ENCODE measurements at places on chromosomes 2 and 18.

DNA sequence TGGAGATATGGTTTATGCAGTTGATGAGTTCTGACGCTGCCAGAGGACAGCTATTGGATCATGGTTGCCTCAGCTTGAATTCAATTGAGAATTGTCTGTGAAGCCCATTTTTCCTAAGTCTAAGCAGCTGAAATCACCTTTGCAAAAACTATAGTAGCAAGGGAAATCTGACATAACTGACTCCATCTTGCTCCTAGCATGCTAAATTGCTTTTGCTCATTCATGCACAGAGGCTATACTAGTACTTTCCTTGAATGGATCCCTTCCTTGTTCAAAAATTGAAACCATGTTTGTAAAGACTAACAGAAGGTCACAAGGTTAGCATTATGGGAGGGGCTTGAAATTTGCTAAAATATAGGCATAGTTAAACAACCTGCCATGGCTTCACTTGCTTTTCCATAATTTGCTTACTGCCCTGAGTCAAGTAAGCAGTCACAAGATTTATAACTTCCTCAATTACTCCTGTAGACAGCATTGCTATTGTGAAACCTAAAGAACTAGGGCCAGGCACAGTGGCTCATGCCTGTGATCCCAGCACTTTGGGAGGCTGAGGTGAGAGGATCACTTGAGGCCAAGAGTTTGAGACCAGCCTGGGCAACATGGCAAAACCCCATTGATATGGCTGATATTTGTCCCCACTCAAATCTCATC, 41.2 kb downstream of the CHRNA1 start:
- no peak for DNase-seq

- no peak for DNase-seq
Measured at GRCh38 chr2:164954954-164955701, at the start of gene SLC38A11. TSS of gene SLC38A11 (minus strand) at chr2:164955525. CDS start at chr2:164955247, 278 bp downstream.

- no peak for DNase-seq
Measured at GRCh38 chr2:14930441-14930840, 297.9 kb downstream of the LRATD1 start.

DNA sequence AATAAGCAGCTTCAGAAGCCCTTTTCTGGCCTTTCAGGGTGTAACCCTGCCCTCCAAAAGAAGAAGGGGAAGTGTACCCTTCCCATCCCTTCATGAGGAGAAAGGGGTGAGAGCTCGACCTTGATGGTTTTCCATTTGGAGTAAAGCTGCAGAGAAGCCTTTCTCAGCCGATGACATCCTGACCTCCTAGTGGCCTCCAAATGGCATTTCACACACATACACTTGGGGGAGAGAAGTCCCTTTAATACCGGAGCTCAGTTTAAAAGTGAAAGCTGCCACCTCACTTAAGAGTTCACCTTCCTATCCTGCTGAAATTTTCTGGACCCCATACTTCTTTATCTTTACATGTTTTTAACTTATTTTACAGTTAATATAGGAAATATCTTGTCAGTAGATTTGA, 716.7 kb downstream of the DCDC2C start:
- DNase-seq: no peak

GRCh38 chr2:8986327-8986976, 17.0 kb downstream of the MBOAT2 start:
- DNase-seq: no peak

- no peak for DNase-seq
Measured at GRCh38 chr18:36203360-36203895, 16.1 kb downstream of the MOCOS start.

DNA sequence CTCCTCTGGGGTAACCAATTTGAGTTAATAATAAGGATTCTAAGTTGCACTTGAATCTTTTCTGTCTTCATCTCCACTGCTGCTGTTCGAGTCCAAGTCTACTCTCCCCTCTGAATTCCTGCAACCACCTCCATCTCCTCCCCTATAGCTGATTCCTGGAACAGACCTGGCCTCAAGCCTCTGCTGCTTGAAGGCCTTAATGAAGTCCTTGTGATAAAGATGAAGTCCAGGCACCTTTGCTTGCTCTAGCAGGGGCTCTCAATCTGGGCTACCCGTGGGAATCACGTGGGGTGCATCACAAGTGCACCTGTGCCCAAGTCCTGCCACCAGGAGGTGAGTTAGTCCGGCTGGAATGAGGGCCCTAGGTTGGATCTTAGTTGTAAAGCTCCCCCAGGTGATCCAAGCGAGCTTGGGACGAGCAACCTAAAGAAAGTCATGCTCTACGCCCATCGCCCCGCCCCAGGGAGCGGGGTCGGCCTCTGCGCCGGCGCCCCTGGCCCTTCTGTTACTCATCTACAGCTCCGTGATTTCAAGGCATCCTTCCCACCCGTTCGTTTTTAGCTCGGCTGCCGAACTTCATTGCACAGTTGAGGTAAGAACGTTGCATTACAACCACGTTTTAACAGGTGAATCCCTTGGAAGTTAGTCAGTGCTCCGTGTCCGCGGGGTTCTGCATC, 905 bp upstream of the IAH1 start:
- DNase-seq: no peak

DNA sequence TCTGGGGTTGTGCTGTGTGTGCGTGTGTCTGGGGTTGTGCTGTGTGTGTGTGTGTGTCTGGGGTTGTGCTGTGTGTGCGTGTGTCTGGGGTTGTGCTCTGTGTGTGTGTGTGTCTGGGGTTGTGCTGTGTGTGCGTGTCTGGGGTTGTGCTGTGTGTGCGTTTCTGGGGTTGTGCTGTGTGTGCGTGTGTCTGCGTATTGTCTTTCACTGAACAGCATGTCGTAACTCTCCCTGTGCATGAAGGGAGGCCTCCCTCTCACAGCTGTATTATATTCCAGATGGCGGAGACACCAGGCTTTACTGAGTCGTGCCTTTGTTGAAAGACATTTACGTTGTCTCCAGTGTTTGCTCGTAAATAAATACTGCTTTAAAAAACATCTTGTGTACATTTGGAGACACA, 5.9 kb downstream of the ACKR3 start:
- DNase-seq: no peak

- no peak for DNase-seq
Measured at GRCh38 chr2:119841550-119841949, 81.8 kb downstream of the PTPN4 start.

DNA sequence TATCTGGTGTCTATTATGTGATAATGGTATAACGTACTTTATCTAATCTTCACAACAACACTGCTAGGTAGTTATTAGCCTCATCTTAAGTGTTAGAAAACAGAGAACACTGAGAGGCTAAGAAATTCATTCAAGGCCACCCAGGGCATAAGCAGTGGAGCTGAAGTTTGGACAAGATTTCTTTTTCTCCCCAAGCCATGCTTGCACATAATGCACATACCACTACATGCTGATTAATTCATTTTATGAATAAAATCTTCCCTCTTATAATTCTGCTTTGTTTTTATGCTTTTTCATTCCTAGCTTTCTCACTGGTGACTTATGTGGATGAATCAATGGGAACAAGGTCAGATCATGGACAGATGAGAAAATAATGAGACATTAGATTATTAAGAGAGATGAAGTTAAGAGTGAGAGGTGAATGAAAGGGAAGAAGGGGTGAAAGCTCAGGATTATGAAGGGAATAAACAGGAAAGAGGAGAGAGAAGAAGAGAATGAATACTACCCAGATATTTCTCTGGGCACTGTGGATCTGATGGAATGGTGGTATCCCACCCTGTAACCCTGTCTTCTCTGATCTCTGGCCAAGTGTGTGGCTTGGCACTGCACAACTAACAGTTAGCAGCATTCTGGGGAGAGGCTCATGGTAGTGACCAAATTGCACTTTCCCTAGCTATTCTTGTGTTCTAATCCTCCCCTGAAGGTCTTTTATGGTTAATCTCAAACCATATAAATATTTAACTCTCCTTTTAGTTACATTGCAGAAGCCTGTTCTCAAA, 17.7 kb upstream of the GALNT3 start:
- DNase-seq: no peak

- no peak for DNase-seq
Measured at GRCh38 chr2:66555501-66556324, 120.8 kb downstream of the MEIS1 start.

DNA sequence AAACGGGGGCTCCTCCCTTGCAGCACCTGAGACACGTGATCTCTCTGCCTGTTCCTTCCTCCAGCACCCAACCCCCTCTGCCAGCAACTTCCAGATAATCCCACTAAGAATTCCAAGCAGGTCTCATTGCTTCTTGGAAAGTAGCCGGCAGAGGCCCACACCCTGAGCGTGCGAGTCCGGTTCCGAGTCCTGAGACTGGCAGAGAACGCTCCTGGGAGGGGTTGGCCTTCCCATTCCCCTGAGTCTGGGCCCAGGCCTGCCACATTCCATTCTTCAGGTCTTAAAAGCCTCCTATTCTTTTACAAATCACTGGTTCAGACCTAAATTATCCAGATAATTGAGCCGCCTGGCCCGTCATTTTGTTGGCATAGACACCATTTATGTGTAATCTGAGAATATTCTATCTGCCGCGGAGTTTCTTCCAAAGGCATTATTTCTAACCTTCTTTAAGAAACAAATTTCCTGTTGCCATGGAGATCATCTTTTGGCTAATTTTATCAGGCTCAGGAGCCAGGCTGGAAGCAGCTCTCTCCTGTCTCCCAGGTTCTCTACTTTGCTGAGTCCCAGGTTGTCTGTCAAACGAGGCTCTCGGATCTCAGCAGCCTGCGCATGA, 165.4 kb downstream of the MYCN start:
- DNase-seq: no peak

- DNase-seq: no peak
Measured at GRCh38 chr2:197328461-197328860, 17.9 kb upstream of the ANKRD44 start.

DNA sequence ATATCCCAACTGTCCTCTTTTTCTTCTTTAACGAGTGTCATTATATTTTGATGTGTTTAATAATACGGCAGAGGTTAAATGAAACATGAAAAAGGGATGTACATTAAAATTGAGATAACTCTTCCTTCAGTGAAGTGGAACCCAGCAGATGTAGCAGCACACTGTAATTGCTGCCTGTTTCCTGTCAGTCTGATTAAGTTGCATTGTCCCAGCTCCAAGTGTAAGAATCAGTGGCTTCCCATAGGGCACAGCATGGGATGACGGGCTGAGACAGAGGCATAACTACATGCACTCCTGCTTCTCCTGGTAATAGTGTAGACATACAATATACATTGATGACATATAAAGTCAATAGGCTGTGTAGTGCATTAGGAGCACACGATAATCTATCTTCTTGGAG, 175.8 kb upstream of the TCF4 start:
- no peak for DNase-seq

DNA sequence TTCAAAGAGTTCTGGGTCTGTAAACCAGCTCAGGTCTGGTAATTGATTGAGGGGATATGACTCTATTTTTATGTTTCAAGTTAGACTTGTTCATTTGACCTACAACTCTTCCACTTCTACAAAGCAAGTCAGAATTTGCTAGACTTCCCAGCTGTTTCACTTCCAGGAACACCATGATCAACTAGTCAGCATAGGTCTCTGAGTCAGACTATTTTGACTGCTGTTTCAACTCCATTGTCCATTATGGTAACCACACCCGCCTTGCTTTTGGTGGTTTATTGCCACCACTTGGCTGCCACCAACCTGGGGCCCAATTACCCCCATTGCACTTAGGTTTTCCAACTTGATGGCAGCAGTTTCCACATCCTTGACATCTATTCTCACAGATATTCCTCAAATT, 116.6 kb downstream of the LAMA3 start:
- DNase-seq: no peak

DNA sequence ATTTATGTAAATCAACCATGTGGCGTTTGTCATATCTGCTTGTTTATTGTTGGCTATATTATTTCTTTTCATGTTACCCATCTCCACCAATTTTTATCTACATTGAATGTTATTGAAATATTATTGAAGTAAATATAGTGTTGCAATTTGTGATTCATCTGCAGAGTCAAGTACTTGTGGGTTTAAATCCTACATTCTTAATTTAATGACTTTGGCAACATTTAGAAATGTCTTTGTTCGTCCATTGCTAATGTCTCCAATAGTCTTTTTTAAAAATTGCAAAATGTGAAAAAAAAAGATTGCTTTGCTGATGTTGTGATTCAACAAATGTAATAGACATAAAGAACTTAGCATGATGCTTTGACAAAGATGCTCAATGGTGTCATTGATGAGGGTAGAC, 1572.8 kb upstream of the PIK3C3 start:
- DNase-seq: no peak

- no peak for DNase-seq
Measured at GRCh38 chr2:128485761-128486639, 167.3 kb upstream of the HS6ST1 start.

- DNase-seq: no peak
Measured at GRCh38 chr2:197852108-197852507, 47.7 kb downstream of the PLCL1 start.

- peak; percentile 65 for DNase-seq
Measured at GRCh38 chr2:180823546-180824141, 156.8 kb upstream of the UBE2E3 start.

- DNase-seq: no peak
Measured at GRCh38 chr2:199680482-199680881, 170.5 kb downstream of the FTCDNL1 start.

DNA sequence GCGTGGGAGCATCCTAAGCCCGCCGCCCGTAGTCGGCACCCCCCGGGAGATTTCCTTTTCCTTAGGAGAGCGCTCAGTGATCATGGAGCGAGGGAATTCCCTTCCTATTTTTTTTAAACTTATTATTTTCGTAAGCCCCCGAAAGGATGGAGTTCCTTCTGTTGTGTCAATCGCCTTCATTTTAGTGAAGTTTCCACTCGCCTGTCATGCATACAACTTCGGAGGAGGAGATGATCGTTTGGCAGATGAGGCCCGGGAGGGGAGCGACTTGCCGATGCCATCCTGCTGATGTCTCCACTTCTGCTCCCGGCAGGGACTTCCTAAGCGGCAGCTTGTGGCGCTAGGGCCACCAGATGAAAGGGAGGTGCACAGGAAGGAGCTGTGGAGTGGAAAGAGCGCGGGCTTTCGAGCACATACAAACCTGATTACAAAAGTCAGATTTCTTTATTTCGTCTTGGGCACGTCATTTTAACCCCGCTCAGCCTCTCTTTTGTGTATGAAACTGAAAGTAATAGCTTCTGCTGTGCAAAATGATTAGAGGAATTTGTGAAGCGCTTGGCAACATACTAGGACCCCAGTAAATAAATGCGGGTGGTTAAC, at the start of gene ADGRF3:
Gene ADGRF3 (minus strand): TSS at position 336 of the 600 bp plus-strand sequence. CDS start 555 bp downstream, outside the sequence.
- DNase-seq: no peak

DNA sequence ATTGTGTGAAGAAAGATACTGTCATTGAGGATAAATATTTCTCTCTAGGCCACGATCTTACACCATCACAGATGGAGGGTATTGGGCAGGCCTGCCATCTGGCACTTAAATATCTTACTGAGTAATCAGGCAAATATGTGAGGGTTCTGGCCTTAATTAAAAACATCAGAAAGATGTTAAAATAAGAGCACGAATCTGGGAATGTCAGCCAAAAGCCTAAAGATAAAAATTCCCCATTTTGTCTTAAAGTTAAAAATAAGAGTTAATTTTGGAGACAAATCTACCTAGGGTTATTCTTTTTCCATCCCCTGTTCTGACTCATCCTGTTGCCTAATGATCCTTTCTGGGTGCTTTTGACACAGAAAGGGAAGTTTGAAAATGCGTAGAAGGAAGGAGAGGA, 121.0 kb downstream of the SUCLG1 start:
- DNase-seq: peak; percentile 91

All from fibroblast of skin of left quadriceps (primary cell).